Activated T-helper 2 cell treated with anti-CD3 and anti-CD28 coated beads, Interferon-gamma antibody, Interleukin-2, Interleukin-4, amounts not matched to agents 10 μg/mL and 5 μg/mL and 100 μg/mL, durations not matched to agents 14 hours and 24 hours and 36 hours (primary cell): ENCODE measurements at places on chromosomes 4 and X.

DNA sequence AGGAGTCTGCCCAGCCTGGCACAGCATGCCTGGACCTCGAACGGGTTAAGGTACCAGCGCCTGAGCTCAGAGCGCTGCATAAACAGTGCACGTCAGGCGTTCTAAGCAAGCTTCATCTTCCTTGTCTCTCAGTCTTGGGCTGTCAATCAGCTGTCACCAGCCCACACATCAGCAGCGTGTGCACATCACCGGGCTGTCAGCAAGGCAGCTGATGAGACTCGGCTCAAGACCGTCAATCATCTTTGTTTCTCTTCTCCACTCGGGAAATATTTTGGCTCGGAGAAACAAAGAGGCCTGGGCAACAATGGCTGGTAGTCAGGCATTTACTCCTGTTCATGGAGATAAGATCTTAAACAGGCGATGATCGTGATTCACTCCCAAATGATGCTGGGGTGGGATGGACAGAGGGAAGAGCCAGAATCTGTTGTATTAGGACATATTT is 141.3 kb downstream of the LDB2 start:
- no peaks in the 10 kb centered on the region for H3K36me3 ChIP-seq
- H3K27ac ChIP-seq: no peak overlapping the region
- H3K4me3 ChIP-seq: no peak overlapping the region
- no peaks in the 10 kb centered on the region for H3K4me1 ChIP-seq
- no peak for DNase-seq
- H3K27me3 ChIP-seq: no peaks in the 10 kb centered on the region

DNA sequence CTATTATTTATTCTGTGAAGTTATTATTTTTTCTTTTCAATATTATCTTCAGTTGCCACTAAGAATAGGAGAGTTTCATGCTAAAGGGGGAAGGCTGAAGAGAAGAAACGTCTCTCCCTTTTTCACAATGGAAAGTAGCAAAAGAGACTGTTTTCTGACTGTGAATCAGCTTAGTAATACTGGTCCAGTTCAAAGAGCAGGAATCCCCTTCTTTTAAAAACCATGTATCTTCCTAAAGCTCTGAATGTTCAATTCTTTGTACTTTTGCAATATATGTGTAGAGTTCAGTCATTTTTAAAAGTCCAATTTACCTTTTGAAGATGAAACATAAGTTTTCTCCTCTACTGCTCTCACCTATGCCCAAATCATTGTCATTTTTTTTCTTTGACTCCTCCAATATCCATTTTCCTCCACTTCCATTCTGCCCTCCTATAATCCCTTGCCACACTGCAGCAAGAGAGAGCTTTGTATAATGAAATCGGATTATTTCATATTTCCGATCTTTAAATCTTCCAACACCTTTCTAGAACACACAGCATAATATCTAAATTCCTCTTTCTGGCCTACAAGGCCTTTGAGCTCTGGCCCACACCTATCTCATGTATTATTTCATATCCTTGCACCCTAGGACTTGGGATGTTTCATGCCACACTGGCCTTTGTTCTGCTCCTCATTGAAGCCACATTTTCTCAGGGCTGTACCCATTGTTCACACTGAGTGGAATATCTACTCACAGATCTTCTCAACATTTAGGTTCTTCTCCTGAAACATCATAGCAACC is 195.3 kb downstream of the CAMK2D start:
- H3K4me3 ChIP-seq: no peak overlapping the region
- DNase-seq: no peak
- peaks cover 46% of the 10 kb centered on the region for H3K36me3 ChIP-seq
- no peak overlapping the region for H3K27ac ChIP-seq
- peaks cover 48% of the 10 kb centered on the region for H3K4me1 ChIP-seq
- no peaks in the 10 kb centered on the region for H3K27me3 ChIP-seq

DNA sequence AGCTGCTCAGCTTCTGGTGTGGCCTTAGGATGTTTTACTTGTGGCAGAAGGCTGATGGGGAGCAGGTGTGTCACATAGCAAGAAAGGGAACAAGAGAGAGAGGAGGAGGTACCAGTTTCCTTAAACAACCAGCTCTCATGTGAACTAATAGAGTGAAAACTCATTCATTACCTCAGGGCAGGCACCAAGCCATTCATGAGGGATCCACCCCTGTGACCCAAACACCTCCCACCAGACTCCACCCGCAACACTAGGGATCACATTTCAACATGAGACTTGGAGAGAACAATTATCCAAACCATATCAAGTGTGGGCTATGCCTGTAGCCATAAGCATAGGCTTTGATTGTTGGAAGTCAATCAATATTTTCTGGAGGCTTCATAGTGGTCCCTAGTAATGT is 56.0 kb downstream of the GSX2 start:
- no peaks in the 10 kb centered on the region for H3K36me3 ChIP-seq
- H3K4me1 ChIP-seq: no peaks in the 10 kb centered on the region
- DNase-seq: no peak
- H3K27me3 ChIP-seq: no peaks in the 10 kb centered on the region
- no peak overlapping the region for H3K27ac ChIP-seq
- no peak overlapping the region for H3K4me3 ChIP-seq

- peaks cover 6% of the 10 kb centered on the region for H3K4me1 ChIP-seq
- no peak for DNase-seq
- H3K4me3 ChIP-seq: no peak overlapping the region
- H3K36me3 ChIP-seq: no peaks in the 10 kb centered on the region
- H3K27ac ChIP-seq: no peak overlapping the region
These were observed 57.6 kb upstream of the MAP9 start for GRCh38 chr4:155434366-155434765.

- peaks cover 12% of the 10 kb centered on the region for H3K4me1 ChIP-seq
- H3K27ac ChIP-seq: no peak overlapping the region
- H3K36me3 ChIP-seq: no peaks in the 10 kb centered on the region
- DNase-seq: no peak
- no peak overlapping the region for H3K4me3 ChIP-seq
These were observed 3.2 kb downstream of the RGS12 start for GRCh38 chr4:3295837-3296624.

GRCh38 chr4:162954976-162955375 is 211.7 kb downstream of the NAF1 start:
- DNase-seq: no peak
- no peaks in the 10 kb centered on the region for H3K36me3 ChIP-seq
- no peak overlapping the region for H3K27ac ChIP-seq
- no peak overlapping the region for H3K4me3 ChIP-seq

DNA sequence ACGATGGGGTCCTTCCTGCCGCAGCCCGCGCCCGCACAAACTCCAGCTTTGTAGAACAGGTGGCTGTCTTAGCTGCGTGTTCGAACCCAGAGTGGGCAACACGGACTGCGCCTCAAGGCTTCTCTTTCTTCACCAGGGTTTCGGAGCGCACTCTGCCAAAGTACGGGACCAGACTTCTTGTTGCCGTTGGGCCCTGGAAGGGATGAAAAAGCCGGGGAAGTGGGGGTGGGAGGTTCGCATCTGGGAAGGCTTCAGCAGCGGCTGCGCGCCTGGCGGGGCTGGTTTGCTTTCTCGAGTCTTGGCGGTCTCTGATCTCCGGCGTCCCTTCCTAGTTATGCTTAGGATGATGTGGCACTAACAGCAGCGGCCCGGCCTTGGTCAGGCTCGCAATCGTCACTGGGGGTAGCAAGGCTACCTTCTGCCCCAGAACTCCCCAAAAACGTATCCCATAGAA is 673 bp downstream of the PARM1 start:
- peaks cover 50% of the 10 kb centered on the region for H3K27me3 ChIP-seq
- H3K4me1 ChIP-seq: peaks cover 9% of the 10 kb centered on the region
- no peak overlapping the region for H3K27ac ChIP-seq
- DNase-seq: no peak

GRCh38 chr4:42636645-42636949 is 20.3 kb downstream of the ATP8A1 start:
- no peak overlapping the region for H3K4me3 ChIP-seq
- peaks cover 40% of the 10 kb centered on the region for H3K4me1 ChIP-seq
- H3K27me3 ChIP-seq: no peaks in the 10 kb centered on the region
- no peak for DNase-seq
- H3K27ac ChIP-seq: no peak overlapping the region

- peaks cover 2% of the 10 kb centered on the region for H3K27me3 ChIP-seq
- H3K4me3 ChIP-seq: no peak overlapping the region
- no peaks in the 10 kb centered on the region for H3K36me3 ChIP-seq
- no peak for DNase-seq
- no peak overlapping the region for H3K27ac ChIP-seq
These were observed 57.5 kb upstream of the BMPR1B start for GRCh38 chr4:94700298-94700697.

DNA sequence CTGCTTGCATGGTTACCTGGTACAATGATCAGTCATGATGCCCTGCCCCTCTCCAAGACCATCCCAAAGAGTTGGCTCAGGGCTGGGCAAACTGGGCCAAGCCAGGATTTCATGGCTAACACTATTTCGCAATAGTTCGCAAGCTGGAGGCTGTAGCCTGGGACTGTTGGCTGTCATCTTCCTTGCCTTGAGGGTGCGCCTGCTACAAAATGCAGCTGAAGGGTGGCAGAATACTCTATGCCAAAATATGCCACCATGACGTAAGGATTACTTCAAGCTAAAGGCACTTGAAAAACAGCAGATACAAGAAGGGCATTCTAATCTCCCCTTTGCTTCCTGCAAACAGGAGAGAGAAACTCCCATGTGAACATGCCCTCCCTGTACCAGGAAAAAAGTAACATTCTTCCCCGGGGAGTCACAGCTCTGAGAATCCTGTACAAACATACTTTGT is 21.0 kb downstream of the SAT1 start:
- no peak overlapping the region for H3K27ac ChIP-seq
- no peaks in the 10 kb centered on the region for H3K36me3 ChIP-seq
- no peak overlapping the region for H3K4me3 ChIP-seq
- no peak for DNase-seq
- no peaks in the 10 kb centered on the region for H3K27me3 ChIP-seq

DNA sequence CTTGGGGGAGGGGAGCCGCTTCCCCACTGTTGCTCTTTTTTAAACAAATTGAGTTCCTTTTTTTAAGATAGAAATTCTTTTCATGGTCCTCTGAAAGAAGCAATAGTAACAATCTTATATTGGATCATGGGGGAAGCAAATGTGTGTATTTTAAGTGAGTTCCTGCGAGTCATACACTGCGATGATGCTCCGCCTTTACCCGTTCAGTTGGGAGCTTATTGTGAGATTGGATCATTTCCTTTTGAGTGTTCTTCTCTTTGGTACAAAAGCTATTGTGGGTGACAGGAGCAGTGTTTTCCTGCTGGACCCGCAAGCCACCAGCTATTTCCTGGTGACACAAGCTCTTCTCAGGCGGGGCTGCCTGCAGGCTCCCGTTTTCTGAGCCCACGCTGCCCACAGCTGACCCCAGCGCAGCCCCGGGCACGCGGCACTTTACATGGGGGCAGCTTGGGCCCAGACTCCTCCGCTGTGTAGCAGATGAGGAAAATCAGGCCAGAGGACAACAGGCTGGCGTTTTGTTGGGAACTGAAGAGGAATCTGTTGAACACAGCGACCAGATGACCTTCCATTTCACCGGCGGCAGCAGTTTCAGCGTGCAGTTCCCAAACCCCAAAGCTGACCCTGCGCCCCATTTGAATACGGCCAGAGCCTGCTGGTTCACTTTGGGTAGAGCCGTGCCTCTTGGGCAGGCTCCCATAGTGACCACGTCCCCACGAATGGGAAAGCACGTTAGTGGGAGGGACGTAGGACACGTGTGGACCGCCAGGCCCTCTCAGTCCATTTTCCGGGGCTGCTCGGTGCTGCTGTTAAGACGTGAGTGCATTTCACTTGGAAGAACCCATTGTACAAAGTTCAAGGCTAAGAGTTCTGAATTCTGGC is 12.2 kb downstream of the TADA2B start:
- no peak overlapping the region for H3K4me3 ChIP-seq
- H3K4me1 ChIP-seq: peaks cover 7% of the 10 kb centered on the region
- no peak for DNase-seq
- no peak overlapping the region for H3K27ac ChIP-seq

DNA sequence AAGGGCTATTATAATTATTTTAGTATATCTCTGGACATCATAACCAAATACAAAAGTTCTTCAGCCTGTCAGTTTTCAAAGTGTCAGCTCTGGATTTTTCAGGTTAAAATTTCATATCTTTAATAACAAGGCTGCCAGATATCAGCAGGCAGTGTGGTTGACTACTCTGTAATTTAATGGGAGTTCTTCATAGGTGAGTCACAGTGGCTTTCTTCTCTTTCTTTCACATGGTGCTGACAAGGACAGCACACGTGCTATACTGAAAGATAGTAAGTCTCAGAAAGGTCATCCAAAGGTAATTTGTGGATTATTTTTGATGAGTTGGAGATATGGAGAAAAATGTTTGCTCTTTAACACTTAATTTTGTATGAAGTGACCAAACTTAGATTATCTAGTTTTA is 43.2 kb downstream of the GALNT7 start:
- no peaks in the 10 kb centered on the region for H3K36me3 ChIP-seq
- no peak overlapping the region for H3K4me3 ChIP-seq
- no peak for DNase-seq
- H3K27me3 ChIP-seq: peaks cover 1% of the 10 kb centered on the region
- H3K27ac ChIP-seq: no peak overlapping the region

DNA sequence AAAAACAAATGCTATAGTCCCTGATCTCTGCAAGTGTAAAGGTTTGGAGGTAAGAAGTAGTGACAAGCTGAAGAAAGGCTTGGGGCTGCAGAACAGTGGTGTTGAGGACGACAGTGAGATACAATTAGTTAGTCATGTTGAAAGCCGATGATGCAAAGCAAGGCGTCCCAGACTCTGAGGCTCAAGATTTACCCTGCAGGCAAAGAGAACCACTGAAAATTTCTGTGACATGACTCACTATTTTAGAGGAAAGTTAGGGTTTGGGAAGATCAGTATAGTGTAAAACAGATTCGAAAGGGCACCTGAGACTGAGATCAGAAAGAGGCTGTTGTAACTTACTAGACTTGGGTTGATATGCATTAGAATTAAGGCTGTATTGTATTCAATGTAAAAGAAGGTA is 281.3 kb upstream of the FTHL17 start:
- H3K4me3 ChIP-seq: no peak overlapping the region
- H3K4me1 ChIP-seq: no peaks in the 10 kb centered on the region
- DNase-seq: no peak
- H3K27me3 ChIP-seq: no peaks in the 10 kb centered on the region

DNA sequence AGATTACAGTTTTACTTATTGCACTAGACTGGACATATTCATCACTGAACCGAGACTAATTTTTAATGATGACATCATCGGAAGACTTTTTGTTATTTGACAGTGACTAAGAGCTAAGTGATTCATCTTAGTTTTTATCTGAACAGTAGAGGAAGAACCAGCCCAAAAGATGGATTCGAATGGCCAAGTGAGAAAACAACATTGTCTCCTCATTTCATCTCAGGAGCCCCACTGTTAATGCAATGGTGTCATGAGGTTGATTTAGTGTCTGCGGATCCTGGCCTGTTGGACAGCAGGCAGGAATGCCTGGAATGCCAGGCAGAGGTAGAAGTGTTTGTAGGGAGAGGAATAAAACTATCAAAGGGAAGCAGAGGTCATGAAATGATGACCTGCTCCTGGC is 37.8 kb upstream of the HPF1 start:
- no peak for DNase-seq
- H3K36me3 ChIP-seq: no peaks in the 10 kb centered on the region
- no peak overlapping the region for H3K4me3 ChIP-seq
